ENCODE measurements at places on chromosomes 2 and 18.

DNA sequence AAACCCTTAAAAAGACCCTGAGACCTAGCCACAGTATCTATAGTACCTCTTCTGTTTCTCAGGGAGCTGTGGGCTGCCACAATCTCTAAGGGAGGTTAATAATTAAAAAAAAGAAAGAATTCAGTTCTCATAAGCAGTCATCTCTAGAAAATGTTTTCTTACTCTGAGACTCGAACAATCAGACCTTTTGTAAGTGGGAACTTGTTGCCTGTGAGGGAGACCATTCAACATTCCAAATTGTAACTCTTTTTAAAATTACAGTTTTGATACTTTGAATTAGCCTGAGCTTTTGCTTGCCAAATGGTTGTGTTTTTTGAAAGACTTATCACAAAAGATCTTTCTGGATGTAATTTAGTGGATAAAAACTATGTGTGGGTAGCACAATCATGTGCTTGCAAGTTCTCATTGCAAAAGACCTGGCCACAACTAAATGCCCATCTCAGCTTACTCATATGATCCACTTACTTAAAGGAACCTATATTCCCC lies 33.3 kb downstream of the IL1R2 start:
- no peak for DNase-seq

DNA sequence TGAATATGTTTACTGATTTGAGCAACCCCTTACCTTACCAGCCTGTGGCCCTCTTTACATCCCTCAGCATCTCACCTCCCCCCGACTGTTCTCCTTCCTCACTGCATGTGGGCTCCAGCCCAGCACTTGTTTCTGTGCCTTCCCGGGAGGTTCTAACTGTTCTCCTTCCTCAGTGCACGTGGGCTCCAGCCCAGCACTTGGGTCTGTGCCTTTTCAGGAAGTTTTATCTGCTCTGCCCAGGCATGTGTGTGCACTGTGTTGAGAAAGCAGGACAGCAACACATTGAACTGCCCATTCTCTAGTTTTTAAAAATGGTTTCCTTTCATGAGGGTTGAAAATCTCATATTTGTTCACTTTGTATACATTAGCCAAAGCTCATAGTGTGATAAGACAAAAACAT lies 158.4 kb downstream of the ATP9B start:
- no peak for DNase-seq

GRCh38 chr18:4146797-4147196 lies 308.3 kb downstream of the DLGAP1 start:
- DNase-seq = no peak

- no peak for DNase-seq
These were observed 37.2 kb downstream of the STEAP3 start for GRCh38 chr2:119260646-119261492.

GRCh38 chr18:8610459-8610851 lies 1.2 kb downstream of the RAB12 start:
- no peak for DNase-seq

DNA sequence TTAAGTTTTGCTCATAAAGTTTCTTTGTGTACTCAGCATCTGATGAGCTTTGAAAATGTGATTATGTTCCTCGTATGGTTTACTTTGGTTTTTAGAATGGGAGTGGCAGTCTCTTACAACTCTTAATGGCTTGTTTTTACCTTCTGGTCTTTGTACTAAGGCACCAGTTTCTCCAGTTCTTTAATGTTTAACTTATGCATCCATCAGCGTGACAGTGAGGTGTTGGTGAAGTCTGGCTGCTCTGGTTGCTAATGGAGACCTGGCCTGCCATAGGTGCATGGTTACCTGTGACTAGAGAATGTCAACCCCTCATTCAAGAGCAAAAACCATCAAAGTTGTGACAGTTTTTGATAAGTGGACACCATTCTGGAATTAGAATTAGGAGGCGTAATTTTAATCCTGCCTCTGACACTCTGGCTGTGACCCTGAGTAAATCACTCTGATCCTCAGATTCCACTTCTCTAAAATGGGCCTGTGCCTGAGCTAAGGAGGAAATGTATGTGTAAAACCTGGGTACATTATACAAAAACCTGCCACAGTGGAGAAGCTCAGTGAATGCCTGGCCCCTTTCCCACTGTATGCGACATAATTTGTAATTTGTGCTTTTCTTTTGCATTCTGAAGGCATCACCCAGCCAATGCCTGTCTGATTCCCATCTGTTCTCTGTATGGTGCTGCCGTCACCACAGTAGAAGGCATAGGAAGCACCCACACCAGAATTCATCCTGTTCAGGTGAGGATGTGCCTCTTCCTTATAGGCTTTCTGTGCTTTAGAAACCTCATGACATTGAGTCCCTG lies 11.2 kb downstream of the AOX1 start:
- no peak for DNase-seq

DNA sequence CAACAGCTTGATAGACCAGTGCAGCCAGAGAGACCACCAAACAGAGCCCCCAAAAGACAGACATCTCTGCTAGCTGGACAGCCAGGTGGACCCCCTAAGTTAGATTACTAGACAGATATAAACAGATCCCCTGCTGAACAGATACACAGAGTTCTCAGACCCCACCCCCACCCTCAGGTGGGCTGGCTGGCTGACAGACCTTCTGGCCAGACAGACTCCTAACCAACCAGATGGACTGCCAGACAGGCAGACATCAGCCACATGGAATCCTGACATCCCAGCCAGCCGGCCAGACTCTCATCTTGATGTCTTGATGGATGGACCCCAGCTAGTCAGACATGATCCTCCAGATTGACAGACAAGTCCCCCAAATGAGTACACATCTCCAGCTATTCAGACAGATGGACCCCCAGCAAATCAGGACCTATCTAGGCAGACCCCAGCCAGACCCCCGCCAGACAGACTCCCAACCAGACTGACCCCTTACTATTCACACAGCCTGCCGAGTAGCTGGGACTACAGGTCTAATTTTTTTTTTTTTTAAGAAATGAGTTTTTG lies 18.0 kb downstream of the PTPN18 start:
- no peak for DNase-seq

- no peak for DNase-seq
These were observed 5.5 kb upstream of the REV1 start for GRCh38 chr2:99495115-99495860.

DNA sequence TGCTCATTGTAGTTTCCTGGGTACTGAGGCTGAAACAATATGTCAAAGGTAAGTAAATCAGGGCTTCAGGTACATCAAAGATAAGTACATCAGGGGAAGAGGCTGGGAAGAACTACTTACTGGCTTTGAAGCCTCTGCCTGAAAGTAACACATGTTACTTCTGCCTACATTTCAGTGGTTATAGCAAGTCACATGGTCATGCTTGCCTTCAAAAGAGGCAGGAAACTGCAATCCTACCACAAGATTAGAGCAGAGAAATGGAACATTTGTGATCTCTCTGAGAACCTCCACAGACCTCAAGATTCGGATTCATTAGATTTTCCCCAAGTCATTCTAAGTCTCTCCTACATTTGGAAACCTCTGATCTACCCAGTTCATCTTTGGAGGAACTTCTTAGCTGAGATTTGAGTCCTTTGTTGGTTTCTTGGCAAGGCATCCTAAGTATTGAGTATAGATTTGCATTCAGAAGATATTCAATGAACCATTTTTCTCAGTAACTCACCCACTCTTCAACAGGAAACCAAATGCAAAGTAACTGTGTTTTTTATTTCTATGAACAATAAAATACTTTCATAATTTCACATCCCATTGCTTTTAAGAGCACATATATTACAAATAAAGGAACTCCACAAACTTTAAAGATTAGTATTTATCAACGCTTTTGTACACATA lies 48.5 kb upstream of the CCDC195 start:
- no peak for DNase-seq

DNA sequence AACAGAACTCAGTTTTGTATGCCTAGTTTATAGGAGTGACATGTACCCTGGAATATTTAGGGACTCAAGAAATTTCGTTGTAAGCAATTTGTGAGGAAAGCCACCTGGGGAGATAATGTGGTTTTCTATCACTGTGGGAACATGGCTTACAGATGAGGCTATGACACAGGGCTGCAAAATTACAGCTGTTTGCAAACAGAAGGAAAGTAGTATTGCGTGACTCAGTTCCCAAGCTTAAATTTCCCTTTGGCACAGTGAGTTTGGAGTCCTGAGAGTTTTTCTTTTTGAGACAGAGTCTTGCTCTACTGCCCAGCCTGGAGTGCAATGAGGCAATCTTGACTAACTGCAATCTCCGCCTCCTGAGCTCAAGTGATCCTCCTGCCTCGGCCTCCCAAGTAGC lies 149.8 kb downstream of the MYO5B start:
- DNase-seq = no peak

DNA sequence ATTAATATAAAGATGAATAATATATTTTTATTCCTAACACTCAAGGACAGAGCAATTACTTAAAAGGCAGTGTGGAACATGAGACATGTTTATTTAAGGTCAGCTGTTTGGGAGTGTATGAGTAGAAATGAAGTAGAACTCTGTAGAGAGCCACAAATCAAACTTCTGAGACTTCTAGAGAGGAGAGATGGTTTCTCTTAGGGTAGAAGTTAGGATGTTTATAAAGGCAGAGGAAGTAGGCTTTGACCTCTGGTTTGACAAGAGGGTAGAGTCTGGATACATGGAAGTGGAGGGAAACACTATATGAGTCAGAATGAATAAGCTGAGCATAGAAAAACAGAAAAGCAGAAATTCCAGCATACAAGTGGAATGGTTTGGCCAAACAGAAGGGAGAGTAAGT lies 262.1 kb upstream of the KLHL14 start:
- DNase-seq = no peak

GRCh38 chr2:86194751-86195054 lies 559 bp downstream of the IMMT start:
- DNase-seq = peak; percentile 77

DNA sequence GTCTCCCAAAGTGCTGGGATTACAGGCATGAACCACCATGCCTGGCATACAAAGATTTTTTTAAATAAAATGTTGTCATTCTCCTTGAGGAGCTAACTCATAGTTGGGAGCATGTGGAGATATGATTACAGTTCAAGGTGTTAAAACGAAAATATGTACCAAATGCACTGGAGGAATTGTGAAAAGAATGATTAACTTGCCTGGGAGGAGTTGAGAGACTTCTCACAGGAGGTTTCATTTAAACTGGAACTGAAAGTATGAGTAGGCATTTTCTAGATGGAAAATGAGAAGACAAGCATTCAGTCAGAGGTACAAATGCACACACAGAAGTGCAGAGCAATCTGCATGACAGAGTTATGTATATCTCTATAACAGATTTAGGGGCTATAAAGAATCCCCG lies 126.6 kb upstream of the PDE1A start:
- no peak for DNase-seq

- no peak for DNase-seq
These were observed 36.9 kb downstream of the CNGA3 start for GRCh38 chr2:98383166-98383565.

DNA sequence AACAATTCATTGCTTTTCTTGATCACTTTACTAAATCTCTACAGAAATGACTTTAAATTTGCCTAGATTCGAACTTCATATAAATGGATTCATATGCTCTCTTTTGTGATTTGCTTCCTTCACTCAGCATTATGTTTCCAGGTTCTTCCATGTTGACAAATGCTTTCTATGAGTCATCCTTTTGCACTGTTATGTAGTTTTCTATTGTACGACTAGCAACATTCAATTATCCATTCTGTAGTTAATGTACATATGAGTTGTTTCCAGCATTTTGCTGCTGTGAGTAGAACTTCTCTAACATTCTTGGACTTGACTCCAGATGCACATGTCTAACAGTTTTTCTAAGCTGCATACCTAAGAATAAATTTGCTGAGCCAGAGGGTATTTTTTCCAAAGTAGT lies 66.5 kb upstream of the NEUROD1 start:
- DNase-seq = no peak

DNA sequence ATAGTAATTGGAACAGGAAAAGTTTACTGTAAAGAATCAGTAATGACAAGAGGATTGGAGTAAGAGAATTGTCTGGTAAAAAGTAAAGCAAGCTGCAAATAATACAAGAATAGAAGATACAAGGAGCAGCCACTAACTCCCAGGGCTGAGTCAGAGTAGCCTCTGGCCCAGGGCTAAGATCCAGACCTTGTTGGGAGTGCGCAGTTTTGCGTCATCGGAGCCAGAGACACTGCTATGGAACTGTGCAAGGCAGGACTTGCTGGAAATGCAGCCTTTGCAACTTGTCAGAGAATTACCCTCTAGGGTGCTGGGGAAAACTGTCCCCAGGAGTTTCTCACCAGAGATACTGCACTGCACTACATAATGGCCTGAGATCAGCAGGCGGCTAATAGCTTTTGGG lies 135.2 kb downstream of the NYAP2 start:
- no peak for DNase-seq

DNA sequence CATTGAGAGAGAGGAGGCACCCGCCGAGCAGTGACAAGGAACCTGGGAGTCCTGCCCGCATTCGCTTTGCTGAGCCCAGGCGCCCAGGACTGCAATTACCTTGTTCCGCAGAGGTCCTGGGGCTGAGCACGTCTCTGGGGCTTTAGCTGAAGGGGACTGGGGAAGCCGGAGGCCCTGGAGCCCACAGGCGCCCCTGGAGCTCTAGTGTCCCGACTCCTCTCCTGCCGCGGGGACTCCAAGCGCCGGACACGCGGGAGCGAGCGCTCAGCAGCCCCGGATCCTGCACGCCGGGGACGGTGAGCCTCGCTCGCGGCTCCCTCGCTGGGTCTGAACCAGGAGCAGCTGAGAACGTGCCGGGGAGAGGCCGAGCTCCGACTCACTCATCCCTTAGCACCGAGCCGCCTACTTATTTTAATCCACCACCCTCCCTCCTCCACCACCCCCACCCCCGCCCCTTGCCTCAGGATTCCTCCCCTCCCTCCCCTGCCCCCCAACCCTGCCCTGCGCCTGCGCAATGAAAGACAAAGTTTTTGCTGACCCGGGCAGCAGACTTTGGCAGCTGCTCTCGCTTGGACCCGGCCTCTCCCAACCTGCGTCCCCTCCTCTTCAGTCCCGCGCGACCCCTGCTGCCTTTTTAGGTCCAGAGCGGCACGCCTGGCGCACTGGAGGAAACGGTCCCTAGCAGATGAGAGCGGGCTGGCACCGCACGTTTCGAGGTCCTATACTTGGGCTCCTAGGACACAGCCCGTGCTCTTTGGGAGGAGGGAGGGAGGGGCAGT lies at the start of gene OSR1:
Gene OSR1, minus strand, starts transcription at position 382 of the 779 bp plus-strand sequence. CDS start 4,818 bp downstream, outside the sequence.
- no peak for DNase-seq

DNA sequence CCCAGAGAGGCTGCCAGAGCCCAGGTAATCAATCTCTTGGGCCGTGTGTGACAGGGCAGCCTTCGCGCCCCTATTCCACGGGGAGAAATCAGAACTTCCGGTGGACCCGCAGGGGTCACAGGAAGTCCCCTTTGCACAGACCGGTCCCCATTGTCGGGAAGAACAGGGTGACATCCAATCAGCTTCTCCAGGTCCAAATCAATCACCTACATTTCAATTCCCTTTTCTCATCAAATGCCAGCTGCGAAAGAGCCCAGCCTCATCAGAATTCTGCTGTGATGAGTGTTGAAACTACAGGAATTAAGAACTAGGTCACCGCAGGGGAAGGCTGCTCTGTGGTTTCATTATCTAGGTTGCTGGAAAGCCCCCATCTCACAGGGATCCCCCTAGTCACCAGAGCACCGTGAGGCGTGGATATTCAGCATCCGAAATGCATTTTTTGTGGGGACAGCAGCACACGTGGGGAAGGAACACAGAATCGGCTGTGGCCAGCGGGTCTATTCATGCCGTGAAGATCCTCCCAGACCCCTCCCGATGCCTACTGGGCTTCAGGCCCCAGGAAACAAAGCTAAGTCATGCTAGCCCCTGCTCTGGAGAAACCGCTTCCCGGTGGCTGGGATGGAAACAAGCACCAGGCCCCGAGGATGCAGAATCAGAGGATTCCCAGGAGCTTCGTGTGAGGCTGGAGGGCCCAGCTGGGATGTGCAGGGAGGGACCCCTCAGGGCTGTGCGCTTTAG lies 193.7 kb upstream of the ID2 start:
- no peak for DNase-seq

Data from BJ (cell line).